ENCODE measurements at places on chromosomes 2 and 18. TPM values are rescaled to one million over a fixed set of nuclear protein-coding genes. Genes with fewer than 3 reads are reported as not detected.

Gene EIF2B4
- 53.6 TPM for total RNA-seq

Gene HRH4
- total RNA-seq = not detected

- DNase-seq = no peak
- no peak overlapping the region for H3K4me3 ChIP-seq
- peaks cover 4% of the 10 kb centered on the region for H3K27me3 ChIP-seq
- H3K4me1 ChIP-seq = peaks cover 2% of the 10 kb centered on the region
- H3K27ac ChIP-seq = no peak overlapping the region
- peaks cover 7% of the 10 kb centered on the region for H3K36me3 ChIP-seq
These were observed 13.3 kb upstream of the DUSP2 start for GRCh38 chr2:96158554-96158940.

DNA sequence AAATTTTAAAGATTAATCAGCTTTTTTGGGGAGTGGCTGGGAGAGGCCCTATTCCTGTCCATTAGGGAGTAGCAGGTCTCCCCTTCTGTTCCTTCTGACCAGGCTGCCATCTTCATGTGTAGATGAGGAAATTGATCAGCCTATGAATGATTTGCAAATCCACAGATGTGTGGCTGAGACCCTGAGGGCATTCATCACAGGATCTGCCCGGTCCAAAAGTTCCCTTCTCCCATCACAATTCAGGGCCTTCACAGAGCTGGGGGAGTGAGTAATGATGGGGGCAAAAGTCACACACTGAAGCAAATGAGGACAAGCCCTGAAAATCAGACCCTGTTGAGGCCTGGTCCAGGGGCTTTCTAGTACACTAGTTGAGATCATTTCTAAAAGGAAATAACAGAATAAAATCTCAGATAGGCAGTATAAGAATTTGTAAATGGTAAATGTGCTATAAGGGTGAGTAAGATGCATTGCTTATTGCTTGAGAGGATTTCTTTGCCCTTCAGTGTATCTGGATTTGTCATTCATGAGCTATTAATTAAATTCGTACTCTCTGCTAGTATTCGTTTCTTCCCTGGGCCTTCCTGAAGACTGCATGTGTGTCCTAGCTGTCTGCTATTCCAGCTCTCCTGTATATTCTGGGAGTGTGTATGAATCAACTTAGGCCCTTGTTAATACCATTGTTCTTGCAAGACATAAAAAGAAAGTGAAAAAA, 53.2 kb downstream of the SETBP1 start:
- DNase-seq = no peak
- H3K4me1 ChIP-seq = peaks cover 64% of the 10 kb centered on the region
- H3K4me3 ChIP-seq = no peak overlapping the region
- H3K27me3 ChIP-seq = peaks cover 2% of the 10 kb centered on the region
- H3K27ac ChIP-seq = peak overlapping the region; percentile 88

DNA sequence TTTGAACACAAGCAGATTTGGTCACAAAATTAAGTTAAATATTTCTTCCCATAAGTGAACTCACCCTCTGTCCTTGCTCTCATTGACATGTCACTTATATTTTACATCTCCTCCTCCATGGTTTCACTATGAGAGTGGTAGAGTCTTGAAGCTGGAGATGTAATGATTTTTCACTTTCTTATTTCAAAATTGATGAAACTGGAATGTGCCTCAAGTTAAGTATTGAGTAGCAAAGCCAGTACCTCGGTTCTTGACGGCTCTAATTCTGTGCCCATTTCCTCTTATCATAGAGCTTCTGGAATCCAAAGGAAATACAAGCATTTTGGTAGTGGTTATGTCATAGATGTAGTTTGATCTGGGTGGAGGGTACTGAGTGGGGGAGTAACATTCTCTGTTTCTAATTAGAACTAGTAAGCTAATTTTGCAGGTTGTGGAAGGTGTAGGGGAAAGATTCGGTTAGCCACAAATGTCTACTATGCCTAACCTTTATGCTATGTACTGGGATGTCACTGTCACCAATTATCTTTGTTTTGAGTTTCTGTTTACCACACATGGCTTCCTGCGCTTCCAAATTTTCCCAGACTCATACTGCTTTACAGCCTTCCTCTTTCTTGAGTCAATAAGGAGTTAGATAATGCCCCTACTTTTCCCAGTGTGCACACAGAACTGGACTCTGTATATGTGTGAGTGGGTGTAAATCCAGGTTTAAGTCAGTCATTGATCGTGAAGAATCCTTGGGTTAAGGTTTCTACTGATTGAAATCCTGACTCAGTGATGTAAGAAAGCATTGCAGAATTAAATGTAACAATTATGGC, 96.8 kb downstream of the DIS3L2 start:
- no peak overlapping the region for H3K4me3 ChIP-seq
- H3K36me3 ChIP-seq = peaks cover 6% of the 10 kb centered on the region
- H3K27me3 ChIP-seq = no peaks in the 10 kb centered on the region
- H3K27ac ChIP-seq = no peak overlapping the region
- DNase-seq = no peak
- no peaks in the 10 kb centered on the region for H3K4me1 ChIP-seq

GRCh38 chr18:27608174-27608573, 423.1 kb upstream of the CHST9 start:
- H3K4me1 ChIP-seq = peaks cover 7% of the 10 kb centered on the region
- no peak overlapping the region for H3K27ac ChIP-seq
- H3K27me3 ChIP-seq = no peaks in the 10 kb centered on the region
- H3K4me3 ChIP-seq = no peak overlapping the region

Data from glutamatergic neuron (in vitro differentiated cells).